Pulmonary artery endothelial cell (primary cell): ENCODE measurements at places on chromosomes 2 and 18. TPM values are rescaled to one million over a fixed set of nuclear protein-coding genes. Genes with fewer than 3 reads are reported as not detected.

MSH2 gene
- total RNA-seq, result 32.6 and 41.4 TPM in 2 replicates

- DNase-seq, result no peak
These were observed 175.1 kb upstream of the ERBB4 start for GRCh38 chr2:212713681-212714080.

- no peak for DNase-seq
These were observed 201.7 kb downstream of the NRP2 start for GRCh38 chr2:205883965-205884364.

KIAA2012 gene
- total RNA-seq, result not detected in 2 replicates

DNA sequence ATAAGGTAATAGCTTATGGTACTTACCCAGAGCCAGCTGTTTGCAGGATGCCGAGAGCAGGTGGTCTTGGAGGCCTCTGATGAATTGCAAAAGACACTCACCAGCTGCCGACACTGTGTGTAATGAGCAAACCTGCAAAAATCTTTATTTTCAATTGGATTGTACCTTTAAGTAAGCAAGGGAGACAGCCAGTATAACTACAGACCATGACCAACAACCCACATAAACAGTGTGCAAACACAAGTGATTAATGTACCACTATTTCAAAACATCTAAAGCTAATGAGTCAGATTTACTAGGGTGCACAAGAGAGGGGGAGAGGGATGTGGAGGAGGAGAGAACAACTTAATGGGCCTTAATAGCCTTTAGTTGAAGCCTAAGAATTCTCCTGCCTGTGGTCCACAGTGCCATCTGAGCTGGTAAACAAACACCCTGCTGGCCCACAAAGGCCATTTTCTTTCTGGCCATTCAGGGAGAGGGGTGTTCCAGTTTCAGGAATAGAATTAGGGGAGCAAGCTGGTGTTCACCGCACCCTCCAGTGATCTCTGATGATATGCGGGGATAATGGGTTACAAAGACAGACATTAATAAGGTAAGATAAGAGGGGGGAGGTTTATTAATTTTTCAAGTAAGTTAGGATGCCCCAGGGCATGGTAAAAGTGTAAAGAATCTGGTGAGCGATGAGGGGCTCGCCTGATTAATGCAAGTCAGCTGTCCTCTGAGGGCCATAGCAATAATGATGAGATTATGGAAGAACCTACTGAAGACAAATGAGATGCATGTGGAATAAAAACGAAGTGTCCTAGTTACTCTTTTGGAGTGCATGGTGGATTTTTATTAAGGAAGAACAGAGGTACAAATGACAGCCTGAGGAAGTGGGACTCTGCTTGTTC lies 196.4 kb downstream of the HRH4 start:
- no peak for DNase-seq

DNAJC5G gene
- not detected in 2 replicates for total RNA-seq

GRCh38 chr18:910247-910646 lies 5.6 kb downstream of the ADCYAP1 start:
- no peak for DNase-seq
